ENCODE measurements at places on chromosomes 12 and 14. TPM values are rescaled to one million over a fixed set of nuclear protein-coding genes. Genes with fewer than 3 reads are reported as not detected.

ALG10B gene
- total RNA-seq, result 3.2 TPM

RECQL gene
- 70.4 TPM for total RNA-seq

RPS6KL1 gene
- 0.80 TPM for total RNA-seq

TMPRSS12 gene
- not detected for total RNA-seq
